GM03348 (cell line): ENCODE measurements at places on chromosomes 7 and 10.

DNA sequence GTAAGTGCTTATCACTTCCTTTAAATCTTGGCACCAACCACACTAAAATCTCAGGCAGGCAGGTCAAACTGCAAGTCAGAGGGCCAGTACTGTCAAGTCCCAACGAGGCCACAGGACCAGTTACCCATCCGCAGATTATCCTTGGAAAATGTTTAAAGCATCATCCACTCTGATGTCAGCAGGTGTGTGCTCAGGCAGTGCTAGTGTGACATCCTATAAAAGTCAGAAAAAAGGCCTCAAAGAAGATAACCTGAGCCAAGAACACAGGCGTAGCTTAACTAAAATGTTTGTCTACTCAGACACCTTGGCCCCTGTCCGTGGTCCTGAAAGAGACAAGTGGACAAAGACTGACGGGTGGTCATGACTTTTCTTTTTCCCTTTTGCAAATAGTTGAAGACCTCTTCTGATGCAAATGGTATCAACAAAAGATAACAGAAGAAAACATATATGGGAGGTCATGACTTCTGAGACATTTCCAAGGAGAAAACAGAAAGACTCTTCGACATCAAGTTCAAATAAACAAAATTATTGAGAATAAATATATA, 309.3 kb downstream of the KCNMA1 start:
- DNase-seq, result peak; percentile 38

DNA sequence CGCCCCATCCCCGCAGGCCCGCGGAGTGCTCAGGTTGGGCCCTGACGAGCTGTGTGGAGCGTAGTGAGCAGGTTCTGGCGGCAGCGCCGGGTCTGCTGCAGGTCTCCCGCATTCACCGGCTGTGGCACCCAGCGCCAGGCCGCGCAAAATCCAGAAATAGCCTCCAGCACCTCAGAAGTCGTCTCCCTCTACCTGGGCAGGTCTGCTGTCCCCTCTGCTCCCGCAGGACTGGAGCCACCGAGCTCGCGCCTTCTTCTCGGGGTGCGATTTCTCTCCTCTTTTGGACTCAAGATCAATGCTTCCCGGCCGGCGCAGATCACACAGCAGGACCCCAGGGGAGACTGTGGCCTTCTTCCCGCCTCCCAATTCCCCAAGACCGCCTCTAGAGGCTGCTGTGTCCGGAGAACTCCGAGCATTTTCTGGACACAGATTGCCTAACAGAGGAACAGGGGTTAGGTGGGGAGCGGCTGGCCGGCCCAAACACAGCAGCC, 8.4 kb downstream of the TLX1 start:
- peak; percentile 55 for DNase-seq

- no peak for DNase-seq
Measured at GRCh38 chr7:81173766-81174281, 255.0 kb upstream of the SEMA3C start.

DNA sequence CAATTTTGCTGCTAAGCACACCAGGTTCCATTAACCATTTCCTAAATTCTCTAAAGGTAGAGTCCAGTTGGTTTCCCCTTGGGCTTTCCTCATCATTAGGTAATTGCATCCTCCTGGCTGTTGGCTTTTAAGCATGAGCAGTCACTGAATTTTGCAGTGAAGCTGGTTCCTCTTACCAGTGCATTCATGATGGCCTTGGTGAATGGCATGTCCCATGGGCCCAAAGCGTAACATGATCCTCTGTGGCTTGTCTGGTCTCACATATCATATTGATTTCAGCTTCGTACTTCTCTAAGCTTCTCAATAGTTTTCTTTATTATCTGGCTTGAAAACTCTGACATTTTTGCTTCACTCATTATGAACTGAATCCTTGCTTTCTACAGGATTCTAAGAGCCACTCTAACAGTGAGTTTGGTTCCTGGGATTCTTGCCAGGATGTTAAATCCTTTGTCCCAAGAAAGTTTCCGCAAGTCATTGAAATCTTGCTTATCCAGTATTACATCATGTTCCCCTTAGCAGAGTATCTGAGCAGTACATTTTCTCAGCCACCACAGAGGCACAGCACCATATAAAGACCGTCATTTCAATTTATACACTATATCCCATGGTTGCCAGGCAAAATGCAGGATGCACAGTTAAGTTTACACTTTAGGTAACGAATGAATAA, 134.2 kb downstream of the PTN start:
- DNase-seq, result no peak
